ENCODE measurements at places on chromosomes 2 and 18.

DNA sequence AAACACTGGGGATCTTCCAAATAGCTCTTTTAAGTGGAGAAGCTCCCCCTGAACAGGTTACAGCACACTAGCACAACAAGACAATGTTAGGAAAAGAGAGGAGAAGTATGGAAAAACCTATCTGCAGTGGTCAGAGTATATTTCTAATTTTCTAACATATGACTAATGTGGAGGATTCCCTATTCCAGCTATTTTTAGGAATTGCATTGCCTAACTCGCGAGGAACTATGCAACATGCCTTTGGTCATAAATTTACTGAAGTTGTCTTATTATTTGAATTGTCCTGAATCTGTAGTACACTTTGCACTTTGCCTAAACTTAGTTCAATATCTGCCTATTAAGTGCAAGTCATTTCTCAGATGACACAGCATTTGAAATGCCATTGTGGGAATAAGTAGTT is 381.4 kb downstream of the CCDC85A start:
- H3K36me3 ChIP-seq: no peaks in the 10 kb centered on the region
- no peak for DNase-seq
- H3K4me3 ChIP-seq: no peak overlapping the region
- H3K27me3 ChIP-seq: no peaks in the 10 kb centered on the region
- H3K4me1 ChIP-seq: no peaks in the 10 kb centered on the region

- DNase-seq: no peak
- peaks cover 65% of the 10 kb centered on the region for H3K4me1 ChIP-seq
- H3K36me3 ChIP-seq: no peaks in the 10 kb centered on the region
- no peaks in the 10 kb centered on the region for H3K27me3 ChIP-seq
- H3K27ac ChIP-seq: no peak overlapping the region
- H3K4me3 ChIP-seq: no peak overlapping the region
Observed at GRCh38 chr2:150063432-150063889, 424.0 kb downstream of the RND3 start.

DNA sequence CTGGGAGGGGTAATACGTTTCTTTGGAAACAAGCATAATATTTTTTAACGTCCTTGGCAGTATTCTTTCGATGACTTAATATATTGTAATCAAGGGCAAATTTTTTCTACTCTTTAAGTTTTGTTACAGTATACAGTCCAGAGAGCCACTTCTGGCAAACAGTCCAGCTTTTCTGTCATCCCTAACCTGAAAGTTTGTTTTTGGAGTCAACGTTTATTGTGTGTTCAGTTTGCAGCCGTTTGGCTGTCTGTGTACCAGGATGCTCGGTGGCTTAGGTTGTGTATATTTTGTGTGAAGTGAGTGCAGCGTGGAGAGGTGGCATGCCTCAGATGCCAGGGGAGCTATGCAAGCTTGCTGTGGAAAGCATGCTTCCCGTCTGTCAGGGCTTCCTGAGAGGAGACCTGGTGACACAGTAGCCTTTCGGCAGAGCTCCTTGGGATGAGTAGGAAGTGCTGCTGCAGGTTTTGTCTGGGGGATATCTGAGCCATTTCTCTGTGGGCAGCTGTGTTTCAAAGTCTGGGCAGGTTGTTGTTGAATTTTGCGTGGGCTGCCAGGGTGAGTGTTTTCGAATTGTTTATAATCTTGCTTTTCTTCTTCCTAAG is 14.7 kb downstream of the MAP3K20 start:
- DNase-seq: peak; percentile 37
- no peaks in the 10 kb centered on the region for H3K27me3 ChIP-seq
- no peaks in the 10 kb centered on the region for H3K36me3 ChIP-seq
- H3K27ac ChIP-seq: no peak overlapping the region
- peaks cover 5% of the 10 kb centered on the region for H3K4me1 ChIP-seq

- no peak overlapping the region for H3K27ac ChIP-seq
- H3K36me3 ChIP-seq: no peaks in the 10 kb centered on the region
- no peaks in the 10 kb centered on the region for H3K27me3 ChIP-seq
- H3K4me1 ChIP-seq: no peaks in the 10 kb centered on the region
- no peak overlapping the region for H3K4me3 ChIP-seq
Observed at GRCh38 chr2:109453371-109453995, 160.3 kb downstream of the SEPTIN10 start.

- H3K36me3 ChIP-seq: no peaks in the 10 kb centered on the region
- no peaks in the 10 kb centered on the region for H3K4me1 ChIP-seq
- no peak overlapping the region for H3K4me3 ChIP-seq
- DNase-seq: no peak
- H3K27me3 ChIP-seq: no peaks in the 10 kb centered on the region
Observed at GRCh38 chr2:71919708-71920107, 228.0 kb downstream of the CYP26B1 start.

DNA sequence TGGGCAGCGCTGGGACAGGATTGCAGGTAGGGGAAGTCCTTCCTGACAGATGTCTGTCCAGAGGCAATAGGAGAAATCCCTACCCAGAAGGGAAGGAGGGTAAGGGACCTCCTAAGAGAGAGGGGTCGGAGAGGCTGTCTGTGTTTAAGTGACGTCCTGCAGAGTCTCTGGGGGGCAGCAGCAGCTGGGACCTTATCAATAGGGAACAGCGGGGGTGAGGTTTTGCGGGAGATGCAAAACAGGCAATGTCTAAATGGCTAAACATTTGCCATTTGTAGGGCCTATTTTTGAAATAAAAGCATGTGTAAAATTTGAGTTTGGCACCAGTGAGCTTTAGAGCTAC is 108.7 kb upstream of the HS6ST1 start:
- no peaks in the 10 kb centered on the region for H3K36me3 ChIP-seq
- no peak overlapping the region for H3K4me3 ChIP-seq
- no peaks in the 10 kb centered on the region for H3K27me3 ChIP-seq
- no peak for DNase-seq

GRCh38 chr2:119718501-119719260 is 39.7 kb downstream of the TMEM177 start:
- 0 out of 2 replicates have a peak overlapping the region, but pooled peaks have one; percentile 45 for H3K27ac ChIP-seq
- no peak overlapping the region for H3K4me3 ChIP-seq
- no peaks in the 10 kb centered on the region for H3K27me3 ChIP-seq
- peaks cover 7% of the 10 kb centered on the region for H3K4me1 ChIP-seq
- H3K36me3 ChIP-seq: no peaks in the 10 kb centered on the region

DNA sequence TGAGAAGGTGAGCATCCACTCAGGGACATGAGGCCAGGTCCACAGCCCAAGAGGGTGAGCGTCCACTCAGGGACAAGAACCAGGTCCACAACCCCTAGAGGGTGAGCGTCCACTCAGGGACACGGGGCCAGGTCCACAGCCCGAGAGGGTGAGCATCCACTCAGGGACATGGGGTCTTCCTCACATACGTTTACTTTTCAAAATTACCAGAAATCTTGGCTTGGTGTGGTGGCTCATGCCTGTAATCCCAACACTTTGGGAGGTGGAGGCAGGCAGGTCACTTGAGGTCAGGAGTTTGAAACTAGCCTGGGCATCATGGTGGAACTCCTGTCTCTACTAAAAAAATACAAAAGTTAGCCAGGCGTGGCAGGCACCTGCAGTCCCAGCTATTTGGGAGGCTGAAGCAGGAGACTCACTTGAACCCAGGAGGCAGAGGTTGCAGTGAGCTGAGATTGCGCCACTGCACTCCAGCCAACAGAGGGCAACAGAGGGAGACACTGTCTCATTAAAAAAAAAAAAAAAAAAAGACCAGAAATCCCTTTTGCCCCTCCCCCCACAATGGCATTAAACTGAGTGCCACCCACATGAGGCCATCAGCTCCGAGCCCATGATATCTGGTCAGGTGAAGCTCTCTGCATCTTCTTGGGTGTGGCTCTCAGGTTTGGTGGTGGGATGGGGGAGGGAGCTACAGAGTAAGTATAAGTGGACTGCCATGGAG is 9.0 kb upstream of the MBP start:
- H3K4me3 ChIP-seq: no peak overlapping the region
- DNase-seq: peak; percentile 35
- H3K27me3 ChIP-seq: no peaks in the 10 kb centered on the region
- H3K27ac ChIP-seq: no peak overlapping the region
- H3K36me3 ChIP-seq: no peaks in the 10 kb centered on the region

GRCh38 chr2:42996528-42996927 is 204.1 kb upstream of the HAAO start:
- H3K36me3 ChIP-seq: no peaks in the 10 kb centered on the region
- no peak for DNase-seq
- H3K27me3 ChIP-seq: no peaks in the 10 kb centered on the region
- no peak overlapping the region for H3K27ac ChIP-seq
- H3K4me1 ChIP-seq: no peaks in the 10 kb centered on the region

Data from GM23338 (cell line).